ENCODE measurements at places on chromosomes 4 and X.

GRCh38 chr4:147981305-147981704 is 249.4 kb downstream of the ARHGAP10 start:
- no peak for DNase-seq

GRCh38 chr4:70269674-70270073 is 27.3 kb downstream of the CSN3 start:
- no peak for DNase-seq

GRCh38 chrX:112935029-112935428 is 94.4 kb upstream of the AMOT start:
- no peak for DNase-seq

GRCh38 chr4:184473499-184474262 is 669 bp downstream of the IRF2 start:
- DNase-seq: no peak

DNA sequence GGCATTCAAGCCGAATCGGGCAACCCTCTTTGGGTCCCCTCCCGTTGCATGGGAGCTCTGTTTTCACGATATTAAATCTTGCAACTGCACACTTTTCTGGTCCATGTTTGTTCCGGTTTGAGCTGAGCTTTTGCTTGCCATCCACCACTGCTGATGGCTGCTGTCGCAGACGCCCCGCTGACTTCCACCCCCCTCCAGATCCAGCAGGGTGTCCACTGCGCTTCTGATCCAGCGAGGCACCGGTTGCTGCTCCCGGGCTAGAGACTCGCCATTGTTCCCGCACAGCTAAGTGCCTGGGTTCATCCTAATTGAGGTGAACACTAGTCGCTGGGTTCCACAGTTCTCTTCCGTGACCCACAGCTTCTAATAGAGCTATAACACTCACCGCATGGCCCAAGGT is 13.3 kb downstream of the ACOX3 start:
- no peak for DNase-seq

DNA sequence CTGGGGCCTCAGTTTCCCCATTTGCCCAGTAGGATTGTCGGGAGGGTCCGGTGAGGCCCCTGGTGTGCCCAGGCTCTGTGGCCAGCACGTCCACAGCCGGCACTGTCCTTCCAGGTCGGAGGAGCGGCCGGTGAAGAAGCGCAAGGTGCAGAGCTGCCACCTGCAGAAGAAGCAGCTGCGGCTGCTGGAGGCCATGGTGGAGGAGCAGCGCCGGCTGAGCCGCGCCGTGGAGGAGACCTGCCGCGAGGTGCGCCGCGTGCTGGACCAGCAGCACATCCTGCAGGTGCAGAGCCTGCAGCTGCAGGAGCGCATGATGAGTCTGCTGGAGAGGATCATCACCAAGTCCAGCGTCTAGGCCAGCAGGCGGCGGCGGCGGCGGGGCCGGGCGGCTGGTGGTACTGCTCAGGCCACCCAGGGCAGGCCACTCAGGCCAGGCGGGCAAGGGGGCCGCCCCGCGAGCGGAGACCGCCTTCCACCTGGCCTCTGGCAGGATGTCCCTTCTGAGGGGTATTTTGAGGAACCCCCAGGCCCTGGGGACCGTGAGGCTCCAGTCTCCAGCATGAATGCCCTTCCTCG is 6.7 kb downstream of the MSANTD1 start:
- no peak for DNase-seq

DNA sequence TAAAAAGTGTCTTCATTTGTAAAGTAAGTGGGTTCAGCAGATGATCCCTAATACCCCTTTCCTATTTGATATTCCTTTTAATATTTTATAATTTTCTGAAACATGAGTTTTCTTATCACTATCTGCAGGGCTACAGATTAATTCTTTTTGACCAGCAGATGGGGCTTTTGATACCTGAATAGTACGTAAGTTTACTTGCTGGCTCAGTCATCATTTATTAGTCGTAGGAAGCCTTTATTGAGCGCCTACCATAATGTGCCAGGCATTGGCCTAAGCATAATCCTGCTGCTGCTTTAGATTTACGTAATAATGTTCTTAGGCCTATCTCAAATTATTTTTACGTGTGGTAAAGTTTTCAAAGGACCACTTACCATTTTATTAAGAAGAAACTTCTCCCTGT is 33.1 kb downstream of the OSTC start:
- DNase-seq: no peak

GRCh38 chr4:168853770-168854169 is 156.3 kb downstream of the CBR4 start:
- DNase-seq: no peak

GRCh38 chrX:22164770-22165388 is 107.8 kb upstream of the CBLL2 start:
- DNase-seq: no peak

DNA sequence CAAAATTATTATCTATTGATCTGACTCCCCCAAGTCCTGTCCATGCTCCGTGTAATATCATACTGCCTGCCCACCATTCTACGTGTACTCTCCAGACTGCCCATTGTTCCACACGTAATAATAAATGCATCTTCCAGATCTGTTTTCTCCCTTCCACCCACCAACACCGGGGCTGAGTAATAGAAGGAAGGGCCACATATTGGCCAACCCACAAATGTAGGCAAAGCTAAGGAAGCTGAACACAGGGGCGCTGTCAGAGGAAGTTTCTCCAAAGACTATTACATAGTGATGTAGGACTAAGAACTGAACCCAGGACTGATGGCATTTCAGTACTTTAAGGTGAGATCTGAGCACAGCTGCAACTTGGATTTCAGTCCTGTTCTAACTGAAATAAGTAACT is 135.8 kb upstream of the GUCY1A1 start:
- DNase-seq: no peak

GRCh38 chrX:99654188-99654587 is 755.9 kb downstream of the PCDH19 start:
- DNase-seq: no peak

- DNase-seq: no peak
These were observed 309.7 kb upstream of the TENM3 start for GRCh38 chr4:181933471-181933870.

GRCh38 chrX:148540114-148540513 is 39.7 kb downstream of the AFF2 start:
- DNase-seq: no peak

DNA sequence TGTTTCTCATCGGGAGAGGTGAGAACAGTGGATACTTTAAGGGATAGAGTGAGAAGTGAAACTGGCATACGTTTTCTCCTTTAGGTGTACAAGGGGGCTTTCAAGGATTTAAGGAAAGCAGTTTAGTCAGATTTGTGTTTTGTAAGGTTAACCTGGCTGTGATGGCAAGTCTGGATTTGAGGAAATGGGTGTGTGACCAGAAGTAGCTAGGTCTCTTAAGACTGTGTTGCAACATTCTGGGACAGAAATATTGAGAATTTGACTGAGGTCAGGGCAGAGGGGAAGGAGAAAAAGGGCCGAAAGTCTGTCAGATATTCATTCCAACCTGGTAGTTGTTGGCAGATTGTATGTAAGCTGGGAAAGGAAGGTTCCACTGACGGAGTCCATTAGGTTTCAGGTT is 10.4 kb upstream of the GABRE start:
- DNase-seq: no peak

- no peak for DNase-seq
These were observed 201.5 kb upstream of the JADE1 start for GRCh38 chr4:128608006-128608405.

- DNase-seq: no peak
These were observed 23.9 kb upstream of the MAGEA11 start for GRCh38 chrX:149687991-149688390.

- peak; percentile 5 for DNase-seq
These were observed 131.0 kb downstream of the DCLK2 start for GRCh38 chr4:150209140-150209829.

DNA sequence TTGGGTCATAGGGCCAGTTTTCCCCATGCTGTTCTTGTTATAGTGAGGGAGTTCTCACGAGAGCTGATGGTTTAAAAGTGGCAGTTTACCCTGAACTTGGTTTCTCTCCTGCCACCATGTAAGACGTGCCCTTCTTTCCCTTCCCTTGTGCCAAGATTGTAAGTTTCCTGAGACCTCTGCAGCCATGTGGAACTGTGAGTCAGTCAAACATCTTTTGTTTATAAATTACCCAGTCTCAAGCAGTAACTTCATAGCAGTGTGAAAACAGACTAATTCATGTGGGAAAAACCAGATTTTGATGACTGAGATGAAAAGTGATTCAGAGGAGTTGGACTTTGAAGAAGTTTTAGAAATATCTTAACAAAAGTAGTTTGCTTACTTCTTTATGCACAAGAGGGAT is 101.4 kb downstream of the ARHGAP10 start:
- no peak for DNase-seq

- DNase-seq: no peak
These were observed 122.2 kb downstream of the SHROOM4 start for GRCh38 chrX:50691820-50692219.

- no peak for DNase-seq
These were observed 250.0 kb downstream of the CFAP299 start for GRCh38 chr4:80585542-80585941.

- no peak for DNase-seq
These were observed 24.4 kb downstream of the FAT1 start for GRCh38 chr4:186699298-186699697.

DNA sequence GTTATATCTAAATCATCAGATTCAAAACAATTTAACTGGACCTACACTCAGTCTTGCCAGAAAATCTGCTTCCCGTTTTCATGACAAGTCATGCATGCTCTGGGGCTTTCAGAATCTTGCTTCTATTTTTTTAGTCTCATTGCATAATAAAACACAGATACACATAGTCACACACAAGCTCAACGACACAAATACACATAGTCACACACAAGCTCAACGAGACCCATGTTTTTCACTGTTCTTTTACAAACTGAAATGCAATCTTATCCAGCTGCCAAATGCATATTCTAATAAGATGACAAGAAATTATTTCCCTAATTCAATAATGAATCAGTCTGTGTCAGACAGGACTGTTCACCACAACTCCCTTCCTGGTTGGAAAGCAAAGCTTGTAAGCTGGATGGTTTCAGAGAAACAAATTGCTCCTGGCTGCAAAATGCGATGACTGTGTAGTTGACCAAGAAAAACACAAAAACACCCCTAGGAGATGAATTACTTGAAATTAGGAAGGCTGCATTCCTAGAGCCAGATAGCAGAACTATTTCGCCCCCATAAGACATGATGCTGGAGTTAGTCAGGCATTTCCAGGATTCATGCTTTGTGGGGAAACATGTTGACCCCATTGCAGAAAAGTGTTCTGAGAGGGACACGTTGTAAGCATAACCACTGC is 208.7 kb downstream of the CHIC2 start:
- DNase-seq: no peak

DNA sequence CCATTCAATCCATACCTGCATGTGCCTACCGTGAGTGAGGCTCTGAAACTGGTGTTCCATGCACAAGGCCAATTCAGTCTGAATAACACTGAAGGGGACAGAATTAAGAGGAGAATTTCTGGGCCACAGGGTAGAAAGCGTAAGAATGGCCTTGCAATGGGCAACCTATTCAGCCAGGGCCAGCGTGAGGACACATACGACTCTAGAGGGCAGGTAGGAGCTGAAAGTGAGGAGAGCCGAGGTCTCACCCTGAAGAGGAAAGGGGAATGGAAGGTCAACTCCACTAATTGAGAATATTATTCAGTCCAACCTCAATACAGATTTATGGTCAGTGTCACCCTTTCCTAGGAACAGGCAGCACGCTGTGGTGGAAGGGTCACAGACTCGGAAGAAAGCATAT is 202.2 kb downstream of the TRIML1 start:
- no peak for DNase-seq

DNA sequence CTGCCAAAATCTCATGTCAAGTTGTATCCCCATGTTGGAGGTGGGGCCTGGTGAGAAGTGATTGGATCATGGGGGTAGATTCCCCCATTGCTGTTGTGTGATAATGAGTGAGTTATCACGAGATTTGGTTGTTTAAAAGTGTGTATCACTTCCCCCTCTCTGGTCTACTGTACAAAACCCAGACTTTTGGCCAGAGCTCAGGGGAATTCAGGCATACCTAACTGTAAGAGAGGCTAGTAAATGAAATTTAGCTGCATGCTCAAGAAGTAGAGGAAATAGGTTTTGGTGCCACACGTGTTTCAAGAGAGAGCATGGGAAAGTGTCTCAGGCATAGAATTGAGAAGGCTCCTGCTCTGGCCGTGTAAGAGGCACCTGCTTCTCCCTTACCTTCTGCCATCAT is 190.5 kb upstream of the GALNTL6 start:
- DNase-seq: no peak

DNA sequence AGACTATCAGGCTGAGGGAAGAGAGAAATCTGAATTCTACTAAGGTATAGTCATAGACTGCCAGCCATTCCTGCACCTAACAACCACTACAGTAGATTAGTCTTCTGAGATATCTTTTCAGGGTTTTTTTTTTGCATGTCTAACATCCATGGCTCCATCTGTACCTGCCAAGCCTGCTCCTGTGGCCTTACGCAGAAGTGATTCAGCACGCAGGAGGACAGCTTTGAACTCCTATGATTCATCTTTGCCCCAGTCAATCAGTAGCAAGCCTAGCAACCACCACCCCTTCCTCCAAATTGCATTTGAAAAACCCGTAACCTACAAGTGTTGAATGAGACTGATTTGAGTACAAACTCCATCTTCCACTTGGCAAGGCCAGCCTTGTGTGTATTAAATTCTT is 520.7 kb upstream of the HS3ST1 start:
- DNase-seq: no peak

GRCh38 chr4:9594948-9595347 is 150.7 kb downstream of the DEFB131A start:
- no peak for DNase-seq

DNA sequence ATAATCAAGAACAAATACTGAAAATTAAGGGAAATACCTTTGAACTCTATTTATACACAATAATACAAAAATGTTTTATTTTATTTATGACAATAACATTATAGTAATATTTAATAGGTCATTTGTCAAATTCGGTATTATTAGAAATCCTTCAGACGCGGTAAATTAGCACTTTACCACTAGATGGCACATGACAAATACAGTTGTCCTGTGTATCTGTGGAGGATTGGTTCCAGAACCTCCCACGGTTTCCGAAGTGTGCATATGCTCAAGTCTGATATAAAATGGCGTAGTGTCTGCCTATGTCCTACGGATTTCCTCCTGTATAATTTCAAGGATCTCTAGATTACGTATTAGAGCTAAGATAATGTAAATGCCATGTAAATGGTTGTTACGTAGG is 8.1 kb upstream of the LINC00632 start:
- DNase-seq: no peak

GRCh38 chrX:29435396-29435795 is 780.0 kb upstream of the MAGEB2 start:
- no peak for DNase-seq

GRCh38 chr4:7803992-7804755 is 135.5 kb downstream of the AFAP1 start:
- peak; percentile 78 for DNase-seq

- no peak for DNase-seq
These were observed 100.8 kb upstream of the LIMCH1 start for GRCh38 chr4:41437111-41437536.

GRCh38 chrX:115650916-115651315 is 89.9 kb downstream of the PLS3 start:
- no peak for DNase-seq

DNA sequence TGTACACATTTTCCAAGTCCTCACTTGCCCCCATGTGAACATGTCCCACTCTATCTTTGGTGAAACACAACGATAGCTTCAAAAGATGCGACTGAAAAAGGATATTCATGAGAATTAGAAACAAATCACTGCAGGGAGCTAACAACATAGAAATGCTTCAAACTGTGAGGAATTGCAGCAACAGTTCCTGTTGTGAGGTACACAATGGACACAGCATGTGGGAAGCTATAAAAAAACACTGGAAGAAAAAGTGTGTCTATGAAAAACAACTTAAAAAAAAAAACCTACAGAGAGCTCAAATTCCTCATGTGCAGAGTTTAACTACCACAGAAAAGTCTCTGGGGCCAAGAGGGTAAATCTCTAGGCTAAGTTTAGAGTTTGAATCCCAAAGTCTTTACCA is 51.6 kb upstream of the BLTP1 start:
- no peak for DNase-seq

Measured in stimulated activated CD4-positive, alpha-beta T cell treated with anti-CD3 and anti-CD28 coated beads, Interleukin-1b, Interleukin-23, amount 100 ng/mL, for 24 hours (primary cell).